ENCODE measurements at places on chromosomes 4 and X.

DNA sequence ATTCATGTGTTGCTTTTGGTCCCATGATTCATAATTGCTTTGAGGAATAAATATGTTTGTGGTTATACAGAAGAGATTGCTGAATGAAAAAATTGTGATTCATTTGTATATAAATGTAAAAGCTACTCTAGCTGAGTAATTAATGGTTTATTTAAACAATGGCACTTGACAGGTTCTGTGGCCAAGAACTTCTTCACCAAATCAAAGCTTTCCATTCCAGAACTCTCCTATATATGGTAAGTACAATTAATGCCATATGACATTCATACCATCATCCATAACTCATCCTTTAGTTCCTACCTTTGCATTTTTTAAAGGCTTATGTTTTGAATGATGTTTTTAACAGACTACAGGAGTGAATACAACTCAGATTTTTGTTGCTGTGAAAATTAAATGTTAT lies 105.8 kb downstream of the REPS2 start:
- no peak for DNase-seq

GRCh38 chr4:73127839-73128453 lies 58.4 kb upstream of the COX18 start:
- DNase-seq, result no peak

GRCh38 chr4:104848597-104849225 lies 298.0 kb upstream of the TET2 start:
- DNase-seq, result no peak

- no peak for DNase-seq
These were observed 622 bp downstream of the KLKB1 start for GRCh38 chr4:186227744-186228513.

GRCh38 chr4:102219129-102219528 lies 126.2 kb downstream of the SLC39A8 start:
- no peak for DNase-seq

GRCh38 chr4:133320576-133321170 lies 171.6 kb downstream of the PCDH10 start:
- no peak for DNase-seq

- DNase-seq, result no peak
These were observed 116.1 kb downstream of the ARHGAP10 start for GRCh38 chr4:147847751-147848590.

DNA sequence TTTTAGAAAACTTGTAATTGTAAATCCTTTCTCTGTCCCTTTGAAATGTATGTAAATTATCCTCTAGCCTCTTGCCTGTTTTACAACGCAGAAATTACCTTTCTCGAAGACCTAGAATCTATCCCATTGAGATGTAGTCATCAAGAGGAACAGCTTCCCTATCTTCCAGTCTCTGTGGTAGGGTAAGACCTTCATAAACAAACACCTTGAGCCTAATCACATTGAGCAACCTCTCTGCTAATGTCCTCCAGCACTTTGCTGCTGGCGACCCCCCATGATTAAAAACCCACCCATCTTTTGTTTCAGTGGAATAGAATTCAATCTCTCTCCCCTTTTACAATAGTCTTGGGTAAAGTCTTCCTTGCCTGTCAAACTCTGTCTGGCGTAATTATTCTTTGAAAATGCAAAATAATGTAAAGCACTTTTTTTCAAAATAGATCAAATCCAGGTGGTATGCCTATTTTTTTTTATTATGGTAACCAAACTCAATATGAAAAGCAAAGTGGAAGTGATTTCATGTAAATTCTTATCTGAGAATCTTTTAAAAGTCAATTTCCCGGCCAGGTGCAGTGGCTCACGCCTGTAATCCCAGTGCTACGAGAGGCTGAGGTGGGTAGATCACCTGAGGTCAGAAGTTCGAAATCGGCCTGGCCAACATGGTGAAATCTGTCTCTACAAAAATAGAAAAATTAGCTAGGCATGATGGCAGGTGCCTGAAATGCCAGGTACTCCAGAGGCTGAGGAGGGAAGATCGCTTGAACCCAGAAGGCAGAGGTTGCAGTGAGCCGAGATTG lies 237.9 kb downstream of the GRXCR1 start:
- no peak for DNase-seq

- no peak for DNase-seq
These were observed 2360.1 kb downstream of the PCDH7 start for GRCh38 chr4:33080275-33080674.

GRCh38 chrX:2677764-2678163 lies 13.3 kb upstream of the CD99 start:
- DNase-seq, result no peak

DNA sequence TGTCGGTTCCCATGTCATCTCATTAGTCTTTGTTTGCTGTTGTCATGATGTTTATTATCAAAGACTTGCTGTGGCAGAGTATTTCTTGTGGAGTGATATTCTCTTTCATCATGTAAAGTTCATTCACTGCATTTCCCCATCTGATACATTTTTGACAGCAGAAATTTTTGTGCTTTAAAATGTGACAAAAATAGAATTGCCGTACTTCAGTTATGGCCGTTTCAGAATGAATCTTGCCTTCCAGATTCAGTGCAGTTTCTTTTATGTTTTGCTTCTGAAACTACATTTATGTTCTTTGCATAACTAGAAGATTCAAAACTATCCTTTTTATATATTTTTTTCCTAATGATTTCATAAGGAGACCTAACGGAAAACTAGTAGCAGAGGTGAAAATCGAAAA lies 10.0 kb downstream of the CSTF2 start:
- DNase-seq, result no peak

- no peak for DNase-seq
These were observed 886.2 kb downstream of the ARAP2 start for GRCh38 chr4:35358001-35358584.

- DNase-seq, result no peak
These were observed at the start of gene CORIN for GRCh38 chr4:47837908-47838294. Gene CORIN (minus strand): TSS chr4:47838067. CDS start chr4:47837949, 118 bp downstream.
